Bone marrow (tissue), 2 donors: ENCODE measurements at places on chromosomes 4 and X.

DNA sequence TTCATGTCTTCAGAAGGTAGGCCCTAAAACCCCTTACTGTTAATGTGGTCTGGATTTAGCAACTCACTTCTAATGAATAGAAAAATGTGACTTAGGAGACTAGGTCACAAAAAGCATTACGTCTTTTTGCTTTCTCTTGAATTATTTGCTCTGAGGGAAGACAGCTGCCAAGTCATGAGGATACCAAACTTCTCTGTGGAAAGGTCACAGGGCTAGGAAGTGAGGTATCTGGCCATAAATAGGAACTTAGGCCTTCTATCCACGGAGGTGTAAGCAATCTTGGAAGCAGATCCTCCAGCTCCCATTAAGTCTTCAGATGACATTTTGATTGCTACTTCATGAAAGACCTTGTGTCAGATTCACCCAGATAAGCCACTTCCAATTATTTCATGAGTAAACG is 120.6 kb downstream of the JADE1 start:
- DNase-seq, result no peak

GRCh38 chr4:134328741-134329140 is 127.2 kb upstream of the PABPC4L start:
- DNase-seq, result no peak

GRCh38 chr4:182448281-182449151 is 205.3 kb downstream of the TENM3 start:
- no peak for DNase-seq

GRCh38 chrX:54808109-54808604 is 612 bp downstream of the MAGED2 start:
- DNase-seq, result peak; percentile 39

DNA sequence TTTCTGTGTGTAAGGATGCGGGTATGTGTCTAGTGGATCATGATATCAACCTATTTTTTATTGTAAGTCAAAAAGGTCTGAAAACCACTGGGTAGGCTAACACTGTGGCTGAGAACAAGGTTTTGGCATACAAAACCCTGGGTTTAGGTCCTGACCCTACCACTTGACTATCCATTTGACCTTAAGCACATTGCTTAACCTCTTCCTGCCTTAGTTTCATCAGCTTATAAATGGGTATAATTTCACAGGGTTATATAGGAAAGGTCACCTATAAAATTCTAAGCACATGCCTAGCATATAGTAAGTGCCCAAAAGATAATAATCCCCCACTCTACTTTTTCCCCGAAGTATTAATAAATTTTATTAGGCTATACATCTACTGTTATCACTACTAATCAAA is 263.0 kb downstream of the UNC5C start:
- no peak for DNase-seq

DNA sequence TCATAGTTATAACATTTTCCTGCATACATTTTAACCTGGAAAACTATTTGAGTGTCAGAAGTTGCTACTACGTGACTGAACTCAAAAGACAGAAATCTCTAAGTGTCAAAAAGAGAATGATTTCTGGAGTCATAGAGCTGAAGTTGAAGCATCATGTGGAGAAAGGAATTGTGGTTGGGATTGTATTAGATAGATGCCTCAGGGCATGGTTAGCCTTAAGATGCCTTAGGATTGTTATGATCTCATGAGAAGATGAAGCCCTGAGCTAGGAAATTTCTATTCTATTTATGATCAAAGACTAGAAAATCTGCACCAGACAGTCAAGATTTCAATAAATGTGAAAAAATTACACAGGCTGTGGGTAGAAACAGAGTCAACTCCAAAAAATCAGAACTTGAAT is 20.2 kb downstream of the EPGN start:
- no peak for DNase-seq

GRCh38 chr4:40405193-40405592 is 70.1 kb downstream of the CHRNA9 start:
- DNase-seq, result no peak

- no peak for DNase-seq
Measured at GRCh38 chrX:10739426-10739825, 119.0 kb upstream of the MID1 start.

DNA sequence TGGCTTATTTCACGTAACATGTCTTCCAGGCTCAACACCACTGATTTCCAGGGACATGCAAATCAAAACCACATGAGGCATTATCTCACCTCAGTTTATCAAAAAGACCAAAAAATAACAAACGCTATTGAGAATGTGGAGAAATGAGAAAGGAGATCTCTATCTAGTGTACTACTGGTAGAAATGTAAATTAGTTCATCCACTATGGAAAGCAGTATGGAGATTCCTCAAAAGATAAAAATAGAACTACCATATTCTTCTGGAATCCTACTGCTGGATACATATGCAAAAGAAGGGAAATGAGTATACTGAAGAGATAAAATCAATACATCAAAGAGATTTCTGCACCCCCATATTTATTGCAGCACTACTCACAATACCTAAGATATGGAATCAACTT is 329.6 kb upstream of the NDST3 start:
- no peak for DNase-seq

DNA sequence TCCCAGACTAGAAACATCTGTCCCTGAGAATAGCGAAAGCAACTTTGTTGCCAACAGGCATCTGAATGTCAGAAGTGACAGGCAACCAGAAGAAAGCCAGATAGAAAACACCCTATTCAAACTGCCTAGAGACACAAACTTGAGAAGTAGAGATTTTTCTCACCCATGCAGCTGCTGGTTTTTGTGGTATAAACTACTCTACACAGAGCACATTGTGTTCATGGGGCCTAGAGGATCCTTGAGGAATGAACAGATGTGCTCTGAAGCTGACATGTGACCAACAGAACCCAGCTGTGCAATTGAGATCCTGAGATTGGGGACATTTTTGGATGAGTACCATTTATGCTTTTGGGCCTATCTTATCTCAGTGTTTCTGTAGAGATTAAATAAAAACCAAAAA is 63.6 kb upstream of the NRK start:
- no peak for DNase-seq

- no peak for DNase-seq
Measured at GRCh38 chrX:144722307-144722706, 525.0 kb upstream of the SPANXN1 start.

DNA sequence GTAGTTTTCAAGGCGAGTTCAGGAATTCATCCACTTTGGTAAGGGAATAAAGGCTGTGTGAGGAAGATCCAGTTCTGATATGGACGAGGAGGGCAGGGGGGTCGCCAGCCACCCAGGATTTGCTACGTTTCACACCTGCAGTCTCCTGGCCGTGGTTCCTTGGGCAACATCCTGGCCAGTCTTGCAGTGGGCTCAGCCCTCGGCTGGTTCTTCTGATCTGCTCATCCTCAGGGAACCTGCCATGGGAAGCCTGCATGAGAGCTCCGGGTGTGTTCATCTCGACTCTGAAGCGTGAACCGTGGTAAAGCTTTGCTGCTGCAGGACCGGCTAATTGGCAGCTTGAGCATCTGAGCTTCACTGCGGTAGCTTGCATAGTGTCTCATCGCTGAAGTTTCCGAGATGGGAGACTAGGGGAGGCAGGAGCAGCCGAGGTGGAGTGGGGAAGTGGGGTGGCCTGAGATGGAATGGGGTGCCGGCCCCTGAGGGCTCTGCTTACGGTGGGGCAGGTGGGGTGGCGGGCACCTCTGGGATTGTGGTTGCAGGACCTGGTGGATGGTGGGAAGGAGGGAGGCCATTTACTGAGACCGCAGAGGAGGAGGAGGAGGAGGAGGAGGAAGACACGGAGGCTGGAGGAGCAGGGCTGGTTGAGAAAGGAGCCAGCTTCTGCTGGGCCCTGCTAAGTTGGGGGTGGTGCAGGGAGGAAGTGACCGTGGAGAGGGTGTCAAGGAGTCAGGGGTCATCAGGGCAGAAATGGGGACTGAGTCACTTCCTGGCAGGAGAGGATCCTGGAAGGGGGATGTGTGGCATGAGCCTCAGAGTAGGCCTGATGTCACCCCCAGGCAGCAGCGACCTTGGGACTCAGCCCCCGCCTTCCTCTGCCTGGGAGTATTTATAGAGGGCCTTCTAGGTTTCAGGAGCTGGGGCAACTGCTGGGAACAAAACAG is 213.1 kb upstream of the PSAPL1 start:
- DNase-seq, result peak; percentile 25

GRCh38 chr4:38233727-38234480 is 273.7 kb downstream of the PTTG2 start:
- no peak for DNase-seq

DNA sequence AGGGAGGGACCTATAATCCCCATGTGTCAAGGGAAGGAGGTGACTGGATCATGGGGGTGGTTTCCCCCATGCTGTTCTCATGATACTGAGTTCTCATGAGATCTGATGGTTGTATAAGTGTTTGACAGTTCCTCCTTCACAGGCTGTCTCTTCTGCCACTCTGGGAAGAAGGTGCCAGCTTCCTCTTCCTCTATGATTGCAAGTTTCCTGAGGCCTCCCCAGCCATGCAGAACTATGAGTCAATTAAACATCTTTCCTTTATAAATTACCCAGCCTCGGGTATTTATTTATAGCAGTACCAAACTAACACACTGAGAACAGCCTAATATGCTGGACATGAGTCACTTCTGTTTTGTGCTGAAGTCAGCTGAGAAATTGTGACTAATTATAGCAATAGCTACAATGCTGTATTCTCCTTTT is 656.9 kb upstream of the CPEB2 start:
- DNase-seq, result no peak

DNA sequence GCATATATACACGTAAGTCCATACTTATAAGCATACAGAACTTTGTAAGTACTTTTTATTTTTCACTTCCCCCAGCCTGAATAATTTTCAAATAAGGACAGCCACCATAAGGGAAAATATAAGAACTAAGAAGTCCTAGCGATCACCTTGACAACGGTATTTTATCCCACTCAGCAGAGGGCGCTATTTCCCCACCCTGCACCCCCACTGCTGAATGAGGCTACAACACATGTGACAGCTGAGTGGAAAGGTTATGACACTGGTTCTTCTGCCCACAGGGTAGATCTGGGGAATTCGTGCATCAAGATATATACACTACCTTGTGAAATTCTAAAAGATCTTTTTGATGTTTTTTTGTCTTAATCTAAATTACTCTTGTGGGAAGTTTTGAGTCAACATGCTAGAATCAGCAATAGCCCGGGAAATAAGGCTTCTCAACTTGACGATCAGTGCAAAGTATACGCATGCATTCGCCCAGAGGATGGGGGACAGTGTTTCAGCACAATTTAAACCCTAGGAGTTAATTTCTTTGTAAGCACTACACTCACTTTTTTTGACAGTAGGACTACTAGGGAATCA is 151.5 kb downstream of the CORIN start:
- DNase-seq, result no peak

DNA sequence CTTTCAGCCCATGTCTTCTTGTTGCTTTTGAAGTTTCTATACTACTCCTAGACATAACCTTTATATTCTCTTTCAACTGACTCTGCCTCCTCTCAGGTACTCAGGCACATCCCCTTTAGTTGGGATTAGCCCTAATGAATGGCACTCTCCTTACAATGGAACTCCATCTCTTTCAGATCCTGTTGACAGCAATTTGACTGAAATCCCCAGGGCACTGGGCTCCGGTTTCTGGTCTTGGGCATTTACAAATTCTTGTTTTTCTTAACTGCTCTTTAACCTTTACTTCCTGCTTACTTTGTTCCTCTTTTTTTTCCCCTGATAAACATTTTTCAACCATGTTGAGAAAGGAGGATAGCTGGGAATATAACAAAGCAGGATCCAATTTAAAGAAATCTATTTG is 68.9 kb downstream of the ENOX2 start:
- DNase-seq, result no peak

GRCh38 chr4:2515830-2516550 is 20.5 kb upstream of the FAM193A start:
- DNase-seq, result no peak

- no peak for DNase-seq
Measured at GRCh38 chr4:190020790-190021717, 6.0 kb downstream of the FRG2 start.

DNA sequence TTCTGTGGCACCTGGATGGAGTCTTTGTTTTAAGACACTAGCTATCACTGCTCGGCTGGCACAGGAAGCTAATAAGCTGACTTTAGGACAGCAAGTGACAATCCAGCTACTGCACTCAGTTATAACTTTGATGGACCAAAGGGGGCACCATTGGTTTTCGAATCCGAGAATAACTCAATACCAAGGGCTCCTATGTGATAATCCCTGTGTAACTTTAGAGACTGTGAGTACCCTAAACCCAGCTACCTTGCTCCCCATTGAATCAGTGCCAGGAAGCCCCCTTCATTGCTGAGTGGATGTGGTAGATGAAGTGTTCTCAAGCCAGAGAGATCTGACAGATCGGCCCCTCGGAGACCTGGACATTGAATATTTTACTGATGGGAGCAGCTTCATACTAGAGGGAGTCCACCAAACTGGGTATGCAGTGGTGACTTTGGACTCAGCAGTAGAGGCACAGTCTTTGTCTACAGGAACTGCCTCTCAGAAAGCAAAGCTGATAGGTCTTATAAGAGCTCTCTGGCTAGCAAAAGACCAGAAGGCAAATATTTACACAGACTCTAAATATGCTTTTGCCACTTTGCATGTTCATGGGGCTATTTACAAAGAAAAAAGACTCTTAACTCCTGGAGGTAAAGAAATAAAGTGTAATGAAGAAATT is 35.5 kb upstream of the UGT2B7 start:
- no peak for DNase-seq

DNA sequence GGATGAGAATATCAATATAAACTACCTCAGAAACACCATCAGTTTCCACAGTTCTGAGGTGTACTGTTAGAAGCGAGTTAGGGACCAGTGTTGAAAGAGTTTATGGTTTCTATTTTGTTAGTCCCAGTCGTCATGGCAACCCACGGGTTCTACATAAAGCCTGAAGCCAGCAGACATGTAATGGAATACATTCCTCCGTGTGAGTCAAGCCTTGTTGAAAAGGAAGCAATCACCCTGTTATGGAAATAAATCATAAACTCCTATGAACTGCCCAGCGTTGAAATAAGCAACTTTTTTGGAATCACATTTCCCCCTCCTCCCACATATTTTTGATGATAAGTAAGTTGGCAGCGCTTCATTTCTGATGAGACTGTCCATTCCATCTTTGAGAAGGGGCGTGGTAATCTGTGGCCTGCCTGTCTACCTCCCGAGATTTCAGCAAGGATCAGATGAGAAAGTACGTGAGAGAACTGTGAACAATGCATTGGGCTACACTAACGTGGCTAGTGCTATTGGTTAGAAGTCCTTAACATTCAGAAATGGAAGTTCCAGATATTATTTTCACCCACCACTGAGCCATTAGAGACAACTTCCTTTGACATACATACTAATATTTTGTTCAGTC is 40.4 kb upstream of the PDHA1 start:
- no peak for DNase-seq

DNA sequence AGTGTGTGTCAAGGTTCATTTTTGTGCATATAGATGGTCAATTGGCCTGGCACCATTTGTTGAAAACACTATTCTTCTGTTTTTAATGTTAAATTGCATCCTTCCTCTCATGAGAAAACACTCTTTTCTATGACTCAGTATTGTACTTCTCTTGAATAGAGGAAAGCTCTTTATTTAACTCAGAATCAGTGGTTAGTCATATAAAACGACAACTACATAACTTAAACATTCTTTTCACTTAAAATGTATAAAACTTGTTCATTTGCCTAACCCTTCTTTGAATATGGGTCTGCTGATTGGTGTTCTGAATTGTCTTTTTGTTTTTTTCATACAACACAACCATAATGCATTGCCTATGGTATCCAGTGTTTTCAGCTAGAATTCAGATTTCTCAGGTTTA is 17.2 kb upstream of the MRPL1 start:
- no peak for DNase-seq
